ENCODE measurements at places on chromosomes 13 and 19. TPM values are rescaled to one million over a fixed set of nuclear protein-coding genes. Genes with fewer than 3 reads are reported as not detected.

- no peak for DNase-seq
These were observed 202.3 kb downstream of the URI1 start for GRCh38 chr19:30144242-30144758.

Gene ARHGAP33
- total RNA-seq, result 19.3 TPM

DNA sequence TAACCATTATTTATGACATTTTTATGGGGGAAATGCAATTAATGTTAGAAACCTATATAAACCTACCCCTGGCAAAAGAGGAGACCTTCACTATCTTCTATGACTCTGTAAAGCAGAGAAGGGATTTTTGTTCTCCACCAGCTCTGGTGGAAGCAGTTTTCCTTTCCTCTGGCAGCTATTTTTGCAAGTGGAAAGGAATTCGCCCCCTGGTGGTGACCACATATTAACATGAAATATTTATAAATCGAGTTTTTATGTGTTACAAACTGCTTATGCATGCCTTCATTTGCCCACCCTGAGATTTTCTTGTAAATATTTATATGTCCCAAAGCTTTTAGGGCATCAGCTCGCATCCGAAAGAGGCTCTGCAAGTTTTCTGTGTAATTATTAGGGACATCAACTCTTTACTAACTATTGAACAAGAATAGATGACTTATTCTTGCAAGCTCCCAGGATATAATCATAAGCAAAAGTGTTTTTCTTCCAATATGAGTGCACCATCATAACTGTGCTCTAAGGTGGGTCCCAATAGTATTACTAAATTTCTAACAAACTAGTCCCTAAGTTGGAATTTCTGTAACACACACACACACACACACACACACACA lies 62.4 kb downstream of the SERTM1 start:
- no peak for DNase-seq

GRCh38 chr13:40206241-40207000 lies 460.0 kb downstream of the FOXO1 start:
- no peak for DNase-seq

GRCh38 chr13:26051657-26052311 lies at the start of gene SHISA2:
TSS of gene SHISA2 (minus strand) at chr13:26052016. CDS start at chr13:26050975, 1,041 bp downstream.
- no peak for DNase-seq

DNA sequence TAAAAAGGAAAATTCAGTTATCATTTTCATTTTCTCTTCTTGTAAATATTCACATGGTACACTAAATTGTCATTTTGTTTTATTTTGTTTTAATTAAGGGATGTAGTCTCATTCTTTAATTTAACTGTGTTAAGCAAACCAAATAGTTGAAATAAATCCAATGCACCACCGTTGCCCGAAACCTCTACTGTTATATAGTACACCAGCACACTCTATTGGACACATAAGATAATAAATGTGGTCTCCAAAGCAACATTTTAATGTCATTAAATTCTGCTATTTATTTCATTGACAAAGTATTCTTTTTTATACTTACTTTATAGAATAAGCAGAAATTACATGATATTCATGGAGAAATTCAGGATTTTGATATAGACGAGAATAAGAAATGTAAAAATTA lies 156.4 kb upstream of the FREM2 start:
- DNase-seq, result no peak

Gene FAM98C
- total RNA-seq, result 11.2 TPM

Gene KIR2DL4
- total RNA-seq, result not detected

DNA sequence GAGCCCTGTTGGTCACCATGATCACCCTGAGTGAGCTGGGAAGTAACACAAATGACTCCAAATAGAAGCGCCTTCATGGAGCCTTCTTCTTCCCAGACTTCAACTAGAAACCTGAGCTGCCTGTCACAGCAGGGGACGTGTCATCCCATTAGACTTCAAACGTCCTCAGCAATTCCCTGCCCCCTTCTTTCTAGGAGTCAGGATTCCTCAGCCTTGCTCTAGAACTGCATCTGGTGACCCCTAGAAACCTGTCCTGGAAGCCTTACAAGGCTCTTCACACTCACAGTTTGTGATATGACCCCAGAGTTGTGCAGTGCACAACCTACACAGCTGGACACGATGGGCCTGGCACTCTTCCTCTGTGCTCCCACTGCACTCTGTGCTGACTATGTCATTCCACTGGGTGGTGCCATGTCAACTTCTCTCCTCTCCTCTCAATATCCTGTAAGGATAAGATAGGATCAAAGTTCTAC lies 23.6 kb upstream of the TTYH1 start:
- DNase-seq, result no peak

DNA sequence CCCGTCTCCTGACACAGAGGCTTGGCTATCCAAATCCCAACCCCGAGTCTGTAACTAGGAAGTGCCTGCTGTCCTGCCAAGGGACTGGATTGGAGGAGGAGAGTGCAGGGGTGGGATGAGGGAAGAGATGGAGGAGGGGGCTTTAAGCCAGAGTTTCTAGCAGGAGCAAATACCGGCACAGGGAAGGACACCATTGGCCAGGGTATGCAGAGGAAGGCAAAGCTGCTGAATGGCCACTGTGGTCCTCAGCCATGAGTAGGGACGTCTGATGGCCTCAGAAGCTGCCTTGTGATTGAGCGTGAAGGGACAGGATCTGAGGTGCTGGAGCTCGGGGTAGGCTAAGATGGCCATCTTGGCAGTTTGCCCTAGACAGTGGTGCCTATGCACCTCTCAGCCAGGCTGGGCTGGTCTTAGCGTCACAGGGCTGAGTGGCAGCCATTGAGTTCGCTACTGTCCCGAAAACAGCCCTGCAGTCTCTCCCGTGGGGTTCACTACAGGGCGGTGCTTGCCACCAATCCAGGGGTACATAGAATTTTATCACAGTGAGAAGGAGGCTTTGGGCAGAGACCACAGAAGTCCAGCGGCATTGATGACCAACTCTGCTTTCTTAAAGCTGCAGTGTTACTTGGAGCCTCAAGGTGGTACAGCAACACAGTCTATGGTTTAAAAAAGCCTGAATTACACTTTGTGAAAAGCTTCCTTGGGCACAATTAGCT lies 61.8 kb downstream of the AKAP11 start:
- no peak for DNase-seq

Gene NLRP9
- total RNA-seq, result not detected

GRCh38 chr19:49927526-49928264 lies 1.3 kb upstream of the ATF5 start:
- no peak for DNase-seq

DNA sequence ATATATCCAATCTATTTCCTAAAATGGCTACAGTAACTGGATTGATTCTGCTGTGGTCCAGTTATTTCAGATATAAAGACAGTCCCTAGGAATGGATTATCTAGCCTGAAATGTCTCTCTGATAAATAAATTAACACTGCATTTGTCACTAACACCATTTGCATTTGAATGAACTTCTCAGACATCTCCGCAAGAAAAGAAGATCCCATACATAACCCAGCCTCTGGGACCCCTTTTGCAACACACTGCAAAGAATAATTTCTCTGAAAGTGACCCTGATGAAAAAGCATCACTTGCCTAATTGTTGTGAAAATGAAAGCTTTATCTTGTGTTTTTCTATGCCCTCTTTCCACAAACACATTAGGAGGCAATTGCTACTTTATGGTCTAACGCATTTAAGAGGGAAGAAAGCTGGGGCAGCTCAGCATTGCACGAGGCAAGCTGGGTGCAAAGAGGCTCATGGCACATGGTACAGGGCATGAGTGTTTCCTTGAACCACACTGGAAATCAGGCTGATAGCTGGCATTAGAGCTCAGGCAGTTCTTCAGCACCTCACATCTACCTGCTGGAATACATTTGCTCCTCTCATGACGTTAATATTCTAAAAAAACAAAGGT lies 379.9 kb downstream of the IRS2 start:
- DNase-seq, result no peak

Gene CGB3
- not detected for total RNA-seq

Gene KLC3
- 0.33 TPM for total RNA-seq

GRCh38 chr13:76948149-76948548 lies at the start of gene ACOD1:
TSS of gene ACOD1 (plus strand) at chr13:76948511. CDS start at chr13:76948559, 48 bp downstream.
- DNase-seq, result no peak

- DNase-seq, result no peak
These were observed 3.2 kb downstream of the OXGR1 start for GRCh38 chr13:96991072-96991471.

DNA sequence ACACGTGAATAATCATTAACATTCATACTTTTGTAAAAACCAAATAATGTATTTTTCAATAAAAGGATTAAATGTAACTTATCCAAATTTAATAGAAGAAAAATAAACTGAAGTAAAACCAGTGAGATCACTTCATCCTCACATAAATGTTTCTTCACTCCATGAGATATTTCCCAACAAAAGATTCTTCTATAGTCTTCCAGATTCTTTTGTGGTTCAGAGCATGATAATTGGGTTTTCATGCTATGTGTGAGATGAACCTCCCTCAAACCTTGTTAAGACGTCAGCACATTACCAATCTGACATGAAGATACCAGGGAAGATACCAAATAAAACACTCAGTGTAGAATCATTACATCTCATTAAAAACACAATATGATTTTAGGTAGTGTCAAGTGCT lies 62.9 kb upstream of the OXGR1 start:
- no peak for DNase-seq

Gene C1QTNF9B
- not detected for total RNA-seq
